ENCODE measurements at places on chromosomes 6 and 20.

- no peak for DNase-seq
Observed at GRCh38 chr20:57309544-57310115, 20.0 kb upstream of the SPO11 start.

GRCh38 chr20:63742381-63743024 lies 2.9 kb downstream of the SLC2A4RG start:
- DNase-seq = no peak

- no peak for DNase-seq
Observed at GRCh38 chr6:156956286-156956685, 179.1 kb downstream of the ARID1B start.

GRCh38 chr6:136723780-136724179 lies 68.5 kb downstream of the MAP3K5 start:
- no peak for DNase-seq

GRCh38 chr6:148430897-148431296 lies 88.3 kb downstream of the SASH1 start:
- DNase-seq = no peak

DNA sequence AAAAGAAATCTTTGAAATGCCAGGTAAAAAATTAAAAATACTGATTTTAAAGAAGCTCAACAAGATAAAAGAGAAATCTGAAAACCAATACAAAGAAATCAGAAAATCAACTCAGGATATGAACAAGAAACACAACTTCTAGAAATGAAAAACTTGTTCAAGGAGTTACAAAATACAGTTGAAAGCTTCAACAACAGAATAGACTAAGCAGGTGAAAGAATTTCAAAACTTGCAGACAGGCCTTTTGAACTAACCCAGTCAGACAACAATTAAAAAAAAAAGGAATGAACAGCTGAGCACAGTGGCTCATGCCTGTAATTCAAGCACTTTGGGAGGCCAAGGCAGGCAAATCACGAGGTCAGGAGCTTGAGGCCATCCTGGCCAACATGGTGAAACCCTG lies 57.8 kb downstream of the PDSS2 start:
- no peak for DNase-seq

DNA sequence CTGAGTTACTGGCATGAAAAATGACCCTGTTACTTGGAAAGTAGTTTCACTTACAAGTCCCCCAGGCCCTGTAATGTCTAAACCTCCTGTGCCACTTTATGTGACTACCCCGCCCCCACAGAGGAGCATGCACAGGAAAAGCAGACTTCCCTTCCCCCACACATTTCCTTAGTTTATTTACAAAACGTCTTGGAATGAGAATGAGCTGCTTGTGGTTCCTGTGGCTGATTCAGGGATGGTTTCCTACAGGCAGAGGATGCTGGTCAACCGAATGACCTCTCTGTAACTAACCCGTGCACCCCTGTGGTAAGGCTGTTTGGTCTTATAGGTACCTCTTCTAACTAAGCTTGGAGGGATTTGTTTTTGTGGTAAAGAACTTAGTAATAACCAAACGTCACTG lies 28.5 kb downstream of the RSPO3 start:
- DNase-seq = no peak

DNA sequence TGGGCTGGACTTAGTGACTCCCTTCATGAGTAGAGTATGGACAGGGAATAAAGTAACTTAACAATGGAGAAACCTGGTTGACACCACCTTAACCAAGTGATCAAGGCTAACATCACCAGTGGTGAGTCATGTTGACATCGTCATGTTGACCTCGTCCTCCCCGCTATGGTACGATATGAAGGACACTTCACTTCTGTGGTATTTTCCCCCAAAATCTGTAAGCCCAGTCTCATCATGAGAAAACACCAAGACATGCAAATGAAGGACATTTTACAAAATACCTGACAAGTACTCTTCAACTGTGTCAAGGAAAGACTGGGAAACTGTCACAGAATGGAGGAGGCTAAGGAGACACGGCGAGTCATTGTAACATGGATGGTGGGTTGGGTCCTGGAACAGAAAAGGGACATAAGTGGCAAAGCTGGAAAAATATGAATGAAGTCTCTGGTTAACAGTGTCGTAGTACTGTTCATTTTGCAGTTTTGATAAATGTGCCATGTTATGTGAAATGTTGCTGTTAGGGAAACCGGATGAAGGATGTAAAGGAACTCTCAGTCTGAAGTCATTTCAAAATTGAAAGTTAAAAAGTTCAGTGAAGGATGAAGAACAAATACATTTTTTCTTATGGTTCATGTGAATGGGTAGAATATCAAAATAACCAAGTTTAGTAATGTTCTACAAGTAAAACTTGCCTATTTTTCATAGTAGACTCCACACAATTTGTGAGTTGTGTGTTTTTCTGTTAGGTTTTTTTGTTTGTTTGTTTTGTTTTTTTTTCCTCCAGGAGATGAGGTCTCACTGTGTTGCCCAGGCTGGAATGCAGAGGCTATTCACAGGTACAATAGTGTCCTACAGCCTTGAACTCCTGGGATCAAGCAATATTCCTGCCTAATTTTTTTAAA lies 247.5 kb downstream of the TMEM242 start:
- DNase-seq = no peak

DNA sequence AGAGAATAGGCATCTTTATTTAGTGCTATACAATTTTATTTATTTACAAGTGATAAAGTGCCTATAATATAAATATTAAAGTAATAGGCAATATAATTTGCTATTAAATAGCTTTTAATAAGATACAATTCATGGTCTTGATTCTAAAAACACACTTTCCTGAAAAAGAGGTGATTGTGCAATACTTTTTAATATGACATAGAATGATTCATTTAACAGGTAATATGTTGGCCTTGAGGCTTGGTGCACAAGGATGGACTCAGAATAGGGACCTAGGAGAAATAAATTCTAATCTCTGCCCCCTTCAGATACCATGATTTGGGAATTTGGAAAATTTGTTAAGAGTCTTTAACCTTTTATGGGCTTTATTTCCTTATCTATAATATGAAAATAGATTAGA lies 149.9 kb upstream of the FUT9 start:
- no peak for DNase-seq

- no peak for DNase-seq
Observed at GRCh38 chr6:99309557-99309956, 39.9 kb downstream of the FAXC start.

DNA sequence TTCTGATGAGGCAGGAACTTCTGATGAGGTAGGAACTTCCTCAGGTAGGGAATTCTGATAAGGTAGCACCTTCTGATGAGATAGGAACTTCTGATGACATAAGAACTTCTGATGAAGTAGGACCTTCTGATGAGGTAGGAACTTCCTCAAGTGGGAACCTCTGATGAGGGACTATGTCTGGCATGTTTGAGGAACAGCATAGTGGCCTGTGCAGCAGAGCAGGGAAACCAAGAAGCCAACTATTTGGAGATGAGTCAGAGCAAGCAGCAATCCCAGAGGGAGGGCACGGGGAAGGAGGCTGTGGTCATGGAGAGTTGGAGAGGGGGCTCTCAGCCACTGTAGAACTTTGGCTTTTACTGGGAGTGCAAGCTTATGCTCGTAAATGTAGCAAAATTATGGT lies 132.4 kb downstream of the CFAP61 start:
- no peak for DNase-seq

DNA sequence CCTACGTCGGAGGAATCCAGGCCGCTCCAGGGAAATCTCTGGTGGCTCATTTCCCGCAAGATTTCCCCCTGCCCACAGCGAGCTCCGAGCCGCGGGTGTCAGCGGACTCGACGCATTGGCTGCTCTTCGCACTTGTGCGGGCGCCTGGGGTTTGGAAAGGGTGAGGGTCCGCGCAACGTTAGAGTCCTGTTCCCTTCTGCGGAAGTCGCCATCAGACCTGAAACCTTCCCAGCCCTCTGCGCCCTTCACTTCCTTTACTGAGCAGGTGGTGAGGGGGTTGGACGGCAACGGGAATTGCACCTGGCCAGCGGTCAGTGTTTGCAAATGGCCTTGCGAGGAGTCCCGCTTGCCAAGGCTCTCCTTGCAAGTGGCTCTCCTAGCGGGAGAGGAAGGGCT lies 8.4 kb downstream of the PAX1 start:
- no peak for DNase-seq

DNA sequence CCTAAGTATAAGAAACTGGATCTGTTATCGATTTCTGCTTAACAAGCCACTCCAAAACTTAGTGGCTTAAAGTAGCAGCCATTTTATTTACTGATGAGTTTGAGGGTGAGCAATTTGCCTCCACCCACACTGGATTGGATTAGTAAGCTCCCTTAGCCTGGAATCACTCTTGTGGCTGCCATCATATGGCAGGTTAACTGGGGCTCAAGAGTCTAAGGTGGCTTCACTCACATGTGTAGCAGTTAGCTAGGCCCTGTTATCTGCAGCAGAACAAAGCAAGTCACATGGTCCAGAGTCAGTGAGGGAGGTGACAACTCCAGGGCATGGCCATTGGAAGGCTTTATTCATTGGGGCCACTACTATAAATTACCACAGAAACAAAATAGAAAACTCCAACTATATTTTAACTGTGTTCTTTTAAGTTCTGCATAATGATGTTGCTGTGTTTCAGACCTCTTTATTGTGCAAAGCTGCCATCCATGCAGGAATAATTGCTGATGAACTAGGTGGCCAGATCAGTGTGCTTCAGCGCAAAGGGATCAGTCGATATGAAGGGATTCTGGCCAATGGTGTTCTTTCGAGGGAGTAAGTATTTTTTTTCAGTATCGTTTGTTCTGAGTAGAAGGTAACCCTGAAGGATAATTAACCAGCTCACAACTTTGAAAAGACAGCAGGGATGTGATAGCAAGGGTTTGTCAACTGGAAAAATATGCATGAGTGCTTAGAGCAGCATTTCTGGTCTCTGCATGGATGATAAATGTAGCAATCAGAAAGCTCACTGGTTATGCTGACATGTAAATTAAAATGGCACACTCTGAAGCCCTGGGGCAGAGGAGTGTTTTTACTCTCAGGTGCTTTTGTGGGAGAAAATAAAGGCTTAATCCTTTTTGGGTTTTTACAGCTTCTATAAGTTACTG lies 49.6 kb downstream of the DCBLD1 start:
- DNase-seq = no peak

GRCh38 chr6:117264692-117265409 lies 507 bp upstream of the VGLL2 start:
- no peak for DNase-seq

- no peak for DNase-seq
Observed at GRCh38 chr6:170091639-170092579, 199.0 kb downstream of the DLL1 start.

DNA sequence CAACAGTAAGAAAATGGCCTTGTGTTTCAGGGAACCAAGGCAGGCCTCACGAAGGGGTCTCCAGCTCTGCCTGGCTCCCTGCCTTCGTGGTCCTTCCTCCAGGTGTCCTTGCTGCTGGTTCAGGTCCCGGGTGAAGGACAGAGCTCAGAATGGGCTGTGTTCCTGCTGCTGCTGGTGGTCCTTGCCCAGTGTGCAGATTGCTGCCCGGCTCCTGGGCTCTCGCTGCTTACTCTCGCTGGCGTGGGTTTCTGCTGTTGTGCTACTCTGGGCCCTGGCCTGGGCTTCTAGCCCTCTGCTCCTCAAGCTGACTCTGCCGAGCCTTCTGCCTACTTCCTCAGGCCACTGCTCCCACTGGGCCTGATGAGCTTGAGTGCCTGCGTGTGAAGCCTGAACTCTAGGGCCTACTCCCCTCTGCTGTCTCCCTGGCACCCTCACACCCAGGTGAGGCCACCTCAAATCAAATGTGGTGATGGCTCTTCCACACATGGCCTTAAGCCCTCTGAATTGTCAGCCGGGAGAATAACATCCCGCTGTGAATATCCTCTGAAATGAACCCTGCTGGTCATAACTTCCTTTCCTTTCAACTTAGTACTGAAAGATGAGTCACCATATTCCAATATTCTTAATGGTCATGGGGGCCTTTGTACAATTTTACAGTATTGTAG lies 171.6 kb downstream of the FOXC1 start:
- no peak for DNase-seq

DNA sequence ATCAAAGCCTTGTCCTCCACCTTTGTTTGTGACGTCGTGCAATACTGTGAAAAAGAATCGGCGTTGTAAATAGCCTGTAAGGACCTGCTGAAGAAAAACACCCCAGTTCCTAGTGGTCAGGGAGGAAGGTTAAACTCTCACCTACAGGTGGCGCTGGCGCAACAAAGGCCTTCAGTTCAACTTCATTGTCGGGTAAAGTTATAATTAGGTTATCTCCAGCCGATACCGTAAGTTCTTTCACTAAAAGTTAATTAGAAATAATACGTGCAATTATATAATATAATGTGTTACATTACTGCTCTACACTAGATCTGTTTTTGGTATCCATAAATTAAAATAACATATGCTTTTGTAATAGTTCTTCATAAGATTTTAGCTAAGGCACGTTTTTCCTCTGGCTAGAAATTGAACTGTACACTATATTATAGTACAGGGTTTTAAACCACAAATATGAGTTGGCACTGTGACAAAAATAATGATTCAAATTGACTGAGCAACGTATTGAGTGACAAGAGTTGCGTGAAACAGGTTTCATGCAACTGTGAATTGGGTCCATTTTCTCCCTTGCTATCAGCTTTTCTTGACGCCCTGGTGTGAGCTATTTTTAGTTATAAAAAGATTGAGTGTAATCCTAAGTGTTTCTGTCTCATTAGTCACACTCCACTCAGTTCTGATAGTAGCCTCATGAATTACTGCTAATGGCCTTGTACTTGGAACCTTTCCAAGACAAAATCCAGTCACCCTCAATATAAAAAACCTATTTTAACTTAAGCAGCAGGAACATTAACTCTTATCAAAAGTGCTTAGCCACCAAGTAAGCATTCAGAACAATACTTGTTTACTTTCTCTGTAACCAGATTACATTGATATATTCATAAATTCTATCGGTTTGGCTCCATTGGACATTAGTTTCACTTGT lies 62.3 kb downstream of the KIAA0319 start:
- peak; percentile 29 for DNase-seq

DNA sequence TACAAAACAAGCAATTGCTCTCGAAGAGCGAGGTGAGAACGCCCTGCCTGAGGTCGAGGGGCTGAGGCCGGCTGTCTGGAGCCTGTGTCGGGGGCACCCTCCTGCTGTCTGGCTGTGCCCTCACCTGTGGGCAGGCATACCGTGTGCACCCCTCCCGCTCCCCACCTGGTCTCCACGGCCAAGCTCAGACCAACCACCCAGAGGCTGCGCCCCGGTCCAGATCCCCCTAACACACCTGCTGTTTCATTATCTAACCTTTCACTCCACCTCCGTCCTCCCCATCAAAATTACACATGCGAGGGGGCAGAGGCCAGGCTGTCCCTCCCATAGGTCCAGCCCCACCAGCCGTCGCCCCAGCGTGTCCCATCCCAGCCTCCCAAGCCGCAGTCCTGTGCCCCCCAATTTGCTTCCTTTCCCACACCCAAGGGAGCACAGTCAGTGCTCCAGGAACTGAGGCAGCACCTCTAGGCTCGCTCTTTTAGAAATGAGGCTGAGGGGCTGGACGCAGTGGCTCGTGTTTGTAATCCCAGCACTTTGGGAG lies 35.2 kb downstream of the NTSR1 start:
- DNase-seq = no peak
